ENCODE measurements at places on chromosomes 12 and 14. TPM values are rescaled to one million over a fixed set of nuclear protein-coding genes. Genes with fewer than 3 reads are reported as not detected.

The ADCY4 gene
- not detected for total RNA-seq

The HRK gene
- 0.06 TPM for total RNA-seq

- no peak for DNase-seq
These were observed 5.6 kb downstream of the NRIP2 start for GRCh38 chr12:2829275-2829674.

- no peak for DNase-seq
These were observed 33.6 kb downstream of the CDKL1 start for GRCh38 chr14:50362764-50363713.

DNA sequence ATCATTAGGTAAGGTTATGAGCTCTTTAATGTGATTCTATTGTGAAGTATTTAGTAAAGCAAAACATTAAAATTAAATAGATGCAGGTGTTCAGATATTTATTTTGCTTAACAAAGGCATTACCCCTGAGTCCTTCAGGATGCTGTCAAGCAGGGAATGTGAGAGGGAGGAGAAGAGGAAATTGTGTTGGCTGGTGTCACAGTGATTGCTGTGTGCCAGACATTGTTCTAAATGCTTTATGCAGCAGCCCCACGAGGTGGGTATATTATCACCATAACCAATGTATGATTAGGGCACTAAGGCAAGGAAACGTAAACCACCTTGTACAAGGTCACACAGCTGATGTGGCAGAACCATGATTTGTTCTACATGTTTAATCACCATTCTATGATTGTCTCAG lies 80.1 kb downstream of the STAB2 start:
- no peak for DNase-seq

All from HT1080 (cell line).